ENCODE measurements at places on chromosomes 11 and 22. TPM values are rescaled to one million over a fixed set of nuclear protein-coding genes. Genes with fewer than 3 reads are reported as not detected.

Gene SLC25A22
- polyA plus RNA-seq = 10.8 TPM

Gene SREBF2
- 93.2 TPM for polyA plus RNA-seq

Gene MYOD1
- polyA plus RNA-seq = not detected

Gene NELL1
- 3.8 TPM for polyA plus RNA-seq

Gene ARHGAP32
- 15.9 TPM for polyA plus RNA-seq

Gene FXYD2
- 457 TPM for polyA plus RNA-seq

Gene STIM1
- polyA plus RNA-seq = 33.1 TPM

Gene SPDYC
- polyA plus RNA-seq = not detected

Gene OR8D1
- not detected for polyA plus RNA-seq

Gene GAB4
- polyA plus RNA-seq = not detected

- DNase-seq = no peak
These were observed 66.3 kb downstream of the PRDM11 start for GRCh38 chr11:45212566-45213315.

DNA sequence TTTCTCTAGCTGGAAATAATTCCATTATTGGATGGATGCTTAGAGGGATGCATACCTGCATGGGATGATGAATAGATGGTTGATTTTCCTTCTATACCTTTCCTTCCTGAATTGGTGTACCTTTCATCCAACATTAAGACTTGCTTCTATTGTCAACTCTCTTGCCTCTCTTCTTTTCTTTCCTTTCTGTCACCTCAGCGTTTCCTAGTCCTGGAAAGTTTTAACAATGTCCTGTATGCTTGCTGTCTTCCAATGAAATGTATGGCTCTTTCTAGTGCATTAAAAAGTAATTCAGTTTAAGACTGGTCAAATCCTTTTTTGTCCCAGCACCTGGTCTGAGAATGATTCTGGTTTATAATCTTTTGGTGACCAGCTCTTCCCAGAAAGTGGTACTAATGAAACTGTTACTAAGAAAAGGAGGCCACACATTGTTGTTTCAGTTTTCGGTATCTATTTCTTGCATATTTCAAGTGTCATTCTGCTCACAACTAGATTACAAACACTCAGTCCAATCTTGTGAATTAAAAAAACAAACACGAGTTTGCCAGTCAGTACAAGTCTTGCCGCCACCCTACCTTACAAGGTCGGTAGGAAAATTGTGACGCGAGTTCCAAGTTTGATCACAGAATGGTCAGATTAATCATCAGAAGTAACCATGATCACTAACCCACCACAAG, 8.0 kb downstream of the POU2AF1 start:
- no peak for DNase-seq

DNA sequence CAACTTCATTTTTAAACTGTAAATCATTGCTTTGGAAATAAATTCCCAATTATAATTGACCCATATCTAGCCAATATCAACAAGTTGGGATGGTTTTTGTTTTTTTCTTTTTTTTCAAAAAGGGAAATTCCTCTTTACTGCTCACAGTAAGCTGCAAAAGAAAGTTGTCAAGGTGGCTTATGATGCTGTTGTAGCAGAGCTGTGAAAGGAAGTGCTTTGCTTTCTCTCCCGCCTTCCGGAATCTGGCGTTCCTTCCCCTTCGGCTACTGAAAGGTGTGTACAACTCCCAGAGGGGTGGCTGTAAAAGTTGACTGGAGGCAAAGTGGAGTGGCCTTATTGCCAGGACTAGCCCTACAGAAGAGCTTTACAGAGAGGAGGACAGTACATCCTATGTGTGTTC, 16.2 kb upstream of the ADSL start:
- DNase-seq = no peak

DNA sequence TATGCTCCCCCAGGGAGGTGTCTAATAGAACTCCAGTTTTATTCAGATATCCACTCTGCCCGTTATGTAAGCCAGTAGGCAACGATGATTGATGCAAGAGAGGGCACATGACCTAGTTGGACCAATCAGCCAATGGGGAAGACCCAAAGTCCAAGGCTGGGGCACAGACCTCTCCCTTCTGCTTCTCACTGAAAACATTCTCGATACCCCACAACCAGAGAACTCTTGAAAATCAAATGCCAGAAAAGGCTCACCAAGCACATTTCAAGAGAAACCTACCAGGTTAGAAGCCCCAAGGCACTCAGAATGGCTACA, 7.4 kb downstream of the HIRA start:
- no peak for DNase-seq

DNA sequence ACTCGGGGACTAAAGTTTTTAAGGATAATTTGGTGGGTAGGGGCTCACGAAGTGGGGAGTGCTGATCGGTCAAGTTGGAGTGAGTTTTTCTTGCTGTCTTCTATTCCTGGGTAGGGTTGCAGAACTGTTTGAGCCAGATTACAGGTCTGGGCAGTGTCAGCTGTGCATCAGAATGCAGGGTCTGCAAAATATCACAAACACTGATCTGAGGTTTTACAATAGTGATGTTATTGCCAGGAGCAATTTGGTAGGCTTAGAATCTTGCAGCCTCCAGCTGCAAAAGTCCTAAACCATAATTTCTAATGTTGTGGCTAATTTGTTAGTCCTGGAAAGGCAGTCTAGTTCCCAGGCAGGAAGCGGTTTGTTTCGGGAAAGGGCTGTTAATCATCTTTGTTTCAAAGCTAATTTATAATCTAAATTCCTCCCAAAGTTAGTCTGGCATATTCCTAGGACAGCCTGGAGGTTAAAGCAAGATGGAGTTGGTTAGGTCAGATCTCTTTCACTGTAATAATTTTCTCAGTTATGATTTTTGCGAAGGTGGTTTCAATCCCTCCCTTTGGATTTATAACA, 39.7 kb upstream of the CALCA start:
- DNase-seq = no peak

GRCh38 chr22:48979482-48979881, 848.2 kb downstream of the BRD1 start:
- no peak for DNase-seq

- no peak for DNase-seq
These were observed at the start of gene DUSP8 for GRCh38 chr11:1572197-1573076. TSS of gene DUSP8 (minus strand) at chr11:1572271. CDS start at chr11:1565826, 6,445 bp downstream.

DNA sequence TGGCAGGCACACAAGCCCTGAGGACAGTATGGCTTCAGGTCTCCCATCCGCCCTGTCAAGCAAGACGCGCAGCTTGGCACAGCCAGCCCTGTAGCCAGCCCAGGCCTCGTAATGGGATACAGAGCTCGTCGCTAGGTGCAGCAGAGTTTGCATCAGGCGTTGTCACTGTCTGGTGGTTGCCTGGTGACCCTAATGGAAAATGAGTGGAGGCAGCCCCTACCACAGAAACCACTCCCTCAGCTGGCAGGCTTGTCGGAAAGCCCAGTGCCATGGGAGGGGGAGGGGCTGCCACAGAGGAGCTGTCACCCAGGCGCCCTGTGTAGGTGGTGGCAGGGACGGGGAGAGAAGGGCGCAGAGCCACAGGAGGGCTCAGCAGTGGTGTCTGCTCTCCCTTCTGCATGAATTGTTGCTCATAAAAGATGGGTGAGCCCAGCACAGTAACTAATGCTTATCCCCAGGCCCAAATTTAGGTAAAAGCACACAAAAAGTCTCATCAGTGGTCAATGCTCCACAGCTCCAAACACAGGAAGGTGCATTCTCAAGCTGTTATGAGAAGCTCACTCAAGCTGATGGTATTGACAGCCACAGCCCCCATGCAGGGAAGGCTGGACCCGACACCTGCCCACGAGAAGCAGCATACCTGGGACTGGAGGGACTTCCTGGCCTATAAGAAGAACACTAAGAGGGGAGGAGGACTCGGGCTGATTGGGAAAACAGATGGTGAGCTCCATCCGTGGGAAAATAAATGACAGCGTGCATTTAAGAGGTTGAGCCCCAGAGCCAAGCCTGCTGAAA, 164.6 kb downstream of the ETS1 start:
- no peak for DNase-seq

GRCh38 chr11:111819161-111819828, 52.1 kb downstream of the ALG9 start:
- DNase-seq = peak; percentile 40

GRCh38 chr11:126084608-126084912, 21.9 kb upstream of the CDON start:
- no peak for DNase-seq

DNA sequence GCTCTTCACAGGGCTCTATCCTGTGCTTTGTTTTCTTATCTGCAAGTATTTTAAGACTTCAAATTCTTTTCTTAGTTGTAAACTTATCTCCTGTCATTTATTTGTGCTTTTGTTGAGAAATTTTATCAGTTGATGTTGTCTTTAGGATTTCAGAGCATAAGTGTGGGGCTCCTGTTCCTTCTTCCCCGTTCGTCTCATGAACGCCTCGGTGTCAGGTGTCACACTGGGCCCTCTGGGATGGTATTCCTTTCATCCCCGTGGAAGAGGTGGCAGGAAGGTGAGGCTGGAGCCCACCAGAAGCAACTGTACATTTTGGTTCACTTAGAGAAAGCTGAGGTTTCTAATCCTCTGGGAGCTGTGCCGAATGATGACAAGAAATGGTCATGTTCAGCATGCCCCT, 17.9 kb downstream of the NADSYN1 start:
- no peak for DNase-seq

DNA sequence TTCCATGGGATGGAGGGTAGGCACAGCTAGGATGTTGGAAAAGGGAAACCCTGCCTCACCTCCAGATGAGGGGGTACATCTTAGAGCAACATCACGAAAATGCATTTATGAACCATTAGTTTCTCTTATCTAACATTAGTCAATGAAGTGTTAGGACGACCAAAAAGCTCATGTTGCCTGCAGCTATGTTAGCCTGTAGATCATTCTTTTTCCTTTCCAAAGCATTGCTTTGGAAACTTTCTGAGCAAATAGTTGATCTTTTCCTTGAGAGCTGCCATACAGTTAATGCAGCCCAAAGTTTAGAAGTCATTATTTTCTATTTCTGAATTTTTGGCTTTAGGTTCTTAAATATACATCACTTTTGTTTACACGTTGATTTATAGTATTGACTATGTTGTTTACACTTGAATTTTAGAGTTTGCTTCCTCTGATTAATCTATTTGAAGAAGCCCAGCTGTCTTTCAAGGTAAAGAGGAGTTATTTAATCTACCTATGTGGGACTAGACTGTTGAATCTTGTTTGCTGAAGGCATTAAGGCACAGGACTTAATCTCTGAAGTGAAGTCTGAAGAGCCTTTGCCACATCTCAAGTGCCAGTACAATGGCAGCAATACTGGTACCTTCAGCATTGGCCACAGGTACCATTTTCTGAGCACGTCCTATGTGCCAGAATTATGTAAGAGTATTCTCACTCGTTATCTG, 11.0 kb downstream of the POU2AF3 start:
- no peak for DNase-seq

DNA sequence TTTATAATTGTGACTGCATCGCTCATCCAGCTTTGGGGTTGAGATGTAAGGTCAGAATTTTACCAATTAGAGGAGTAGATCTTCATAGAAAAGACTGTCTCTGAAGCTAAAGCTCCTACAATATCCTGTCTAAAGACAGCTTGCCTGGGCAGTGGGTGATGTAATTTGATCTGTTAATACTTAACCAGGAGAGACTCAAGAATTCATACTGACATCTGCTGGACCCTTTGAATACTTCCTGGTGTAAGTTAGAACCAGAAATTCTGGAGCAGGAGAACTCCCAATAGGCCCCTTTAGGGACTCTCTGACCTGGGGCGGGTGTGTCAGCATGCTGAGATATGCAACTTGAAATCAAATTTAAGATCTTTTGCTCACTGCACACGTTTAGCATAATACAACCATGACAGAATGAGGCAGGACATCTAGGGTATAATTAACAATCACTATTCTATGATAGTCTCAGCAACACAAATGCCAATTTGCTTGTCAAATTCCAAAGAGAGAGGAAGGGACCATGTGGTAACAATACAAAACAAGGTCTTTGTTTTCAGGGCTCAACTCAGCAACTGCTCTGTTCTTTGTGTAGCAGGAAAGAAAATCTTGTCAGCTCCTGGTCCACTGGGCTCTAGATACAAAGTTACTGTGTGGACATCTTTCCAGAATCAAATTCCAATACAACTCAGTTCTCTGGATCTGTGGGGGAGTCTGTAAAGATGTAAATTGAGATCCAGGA, 143.9 kb downstream of the INSC start:
- DNase-seq = peak; percentile 46

DNA sequence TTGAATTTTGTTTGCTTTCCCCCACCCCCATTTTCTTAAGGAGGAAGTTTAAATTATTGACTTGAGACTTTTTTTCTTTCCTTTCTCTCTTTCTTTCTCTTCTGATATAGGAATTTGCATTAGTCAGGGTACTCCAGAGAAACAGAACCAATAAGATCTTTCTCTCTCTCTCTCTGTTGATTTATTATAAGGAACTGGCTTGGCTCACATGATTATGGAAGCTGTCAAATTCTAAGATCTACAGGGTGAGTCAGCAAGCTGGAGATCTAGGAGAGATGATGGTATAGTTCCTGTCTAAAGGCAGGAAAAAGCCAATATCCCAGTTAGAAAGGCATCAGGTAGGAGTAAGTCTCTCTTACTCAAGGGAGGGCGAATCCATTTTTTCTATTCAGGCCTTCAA, 64.0 kb downstream of the CCDC81 start:
- DNase-seq = no peak

DNA sequence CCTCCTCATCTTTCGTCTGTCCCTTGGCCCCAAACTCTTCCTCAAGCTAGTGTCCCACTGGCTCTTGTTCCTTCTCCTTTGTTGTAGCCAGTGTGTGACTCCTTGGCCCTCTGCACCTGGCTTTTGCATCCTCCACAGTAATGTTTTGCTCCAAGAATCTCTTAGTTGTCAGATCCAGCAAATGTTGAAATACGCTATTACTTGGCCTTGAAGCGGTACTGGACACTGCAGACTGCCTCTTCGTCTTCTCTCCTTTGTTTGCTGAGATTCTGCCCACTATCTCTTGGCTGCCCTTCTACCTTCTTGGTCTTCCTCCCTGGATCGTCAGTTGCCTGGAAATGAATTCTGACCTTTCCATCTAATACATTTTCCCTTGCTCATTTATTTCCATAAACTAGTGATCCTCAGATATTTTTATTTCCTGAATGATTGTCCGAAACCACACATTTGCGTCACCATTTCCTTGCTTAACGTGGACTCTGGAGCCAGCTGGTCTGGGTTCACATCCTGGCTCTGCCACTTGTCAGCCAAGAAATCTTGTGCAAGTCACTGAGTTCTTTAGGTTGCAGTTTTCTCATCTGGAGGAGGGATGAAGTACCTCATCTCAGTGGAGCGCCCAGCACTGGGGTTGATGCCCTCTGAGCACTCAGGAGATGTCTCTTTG, 113.6 kb downstream of the LDLRAD3 start:
- DNase-seq = no peak

GRCh38 chr22:17637490-17638181, 921 bp upstream of the BCL2L13 start:
- DNase-seq = no peak

Data from right renal cortex interstitium (tissue), 3 donors.